ENCODE measurements at places on chromosomes 6 and 20. TPM values are rescaled to one million over a fixed set of nuclear protein-coding genes. Genes with fewer than 3 reads are reported as not detected.

The DLK2 gene
- total RNA-seq = 1.0 TPM

The RIPPLY2 gene
- not detected for total RNA-seq

The CPNE5 gene
- total RNA-seq = 0.42 TPM

The PHACTR1 gene
- total RNA-seq = 0.92 TPM

DNA sequence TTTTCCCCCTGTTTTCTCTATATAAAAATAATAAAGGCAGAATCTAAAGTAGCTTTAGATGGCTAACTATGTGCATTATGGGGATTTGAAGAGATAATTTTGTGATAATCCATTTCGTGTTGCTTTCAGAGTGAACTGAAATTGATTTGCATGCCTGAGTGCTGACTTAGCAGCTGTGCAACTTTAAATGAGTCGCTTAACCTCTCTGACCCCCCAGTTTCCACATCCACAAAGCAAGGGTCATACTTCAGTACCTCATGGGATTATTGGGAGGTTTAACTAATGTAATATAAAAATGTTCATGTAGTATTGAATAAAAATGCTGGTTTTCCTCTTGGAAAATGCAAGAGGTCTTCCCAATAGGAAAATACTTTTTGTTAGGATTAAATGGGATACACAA, 63.8 kb upstream of the FABP7 start:
- no peak for DNase-seq

DNA sequence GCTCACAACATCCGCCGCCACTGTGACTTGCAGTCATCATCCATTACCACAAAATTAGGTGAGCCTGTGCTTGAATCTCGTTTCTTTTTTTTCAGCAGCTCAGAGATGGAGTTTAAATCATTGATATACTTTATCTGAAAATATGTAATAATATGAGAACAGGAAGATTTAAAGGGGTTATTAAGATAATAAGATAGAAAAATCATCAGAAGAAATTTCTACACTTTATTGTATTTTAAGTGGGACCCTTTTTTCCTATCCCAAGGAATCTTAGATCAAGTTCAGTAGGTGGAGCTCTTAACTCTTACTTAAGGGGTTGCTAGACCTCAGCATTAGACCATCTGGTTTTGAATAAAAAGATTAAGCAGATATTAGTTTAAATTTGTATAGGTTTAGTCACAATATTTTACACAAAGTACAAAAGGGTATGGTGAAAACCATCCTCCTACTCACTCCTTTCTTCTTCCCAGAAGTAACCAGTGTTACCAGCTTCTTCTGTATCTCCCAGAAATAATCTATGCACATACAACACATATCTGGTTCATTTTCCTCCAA, 9.4 kb upstream of the NCOA7 start:
- no peak for DNase-seq

- DNase-seq = no peak
Observed at GRCh38 chr20:23823111-23823510, 3.4 kb downstream of the CST2 start.

DNA sequence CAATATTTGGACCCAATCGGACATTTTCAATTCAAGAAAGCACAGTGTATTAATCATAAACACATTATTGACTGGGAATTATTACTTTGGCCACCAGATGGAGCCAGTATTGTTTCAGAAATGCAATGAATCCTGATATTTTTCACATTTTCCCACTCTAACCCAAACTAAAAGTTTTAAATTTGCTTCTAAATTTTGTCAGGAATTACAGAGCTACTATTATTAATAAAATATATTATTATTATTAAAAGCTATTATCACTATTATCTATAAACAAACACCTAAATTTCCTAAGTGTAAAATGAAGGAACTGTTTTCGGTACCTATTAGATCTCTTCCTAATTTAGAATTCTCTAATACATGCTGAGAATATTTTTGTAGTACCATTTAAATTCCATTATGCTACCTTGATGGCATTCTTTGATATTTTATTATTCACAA, 245.3 kb downstream of the OGFRL1 start:
- DNase-seq = no peak

- no peak for DNase-seq
Observed at GRCh38 chr20:43915211-43916072, 790 bp downstream of the TOX2 start.

DNA sequence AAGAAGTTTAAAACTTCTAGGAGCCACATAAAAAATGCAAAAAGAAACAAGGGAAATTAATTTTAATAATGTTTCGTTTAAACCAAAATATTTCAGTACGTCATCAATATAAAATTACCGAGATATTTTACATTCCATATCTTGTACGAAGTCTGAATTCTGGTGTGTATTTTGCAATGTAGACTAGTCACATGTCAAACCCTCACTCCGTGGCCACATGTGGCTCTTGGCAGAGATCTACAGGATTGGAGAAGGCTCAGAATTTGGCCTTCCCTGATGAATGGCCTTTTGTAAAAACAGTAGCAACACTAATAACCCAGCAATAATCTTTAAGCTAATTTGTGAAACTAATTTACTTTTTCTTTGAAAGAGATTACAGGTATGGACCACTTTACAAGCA, 217.1 kb downstream of the PRL start:
- no peak for DNase-seq

- DNase-seq = no peak
Observed at GRCh38 chr6:110981202-110981600, 637 bp upstream of the RPF2 start.

GRCh38 chr20:1788044-1788443, 107.2 kb upstream of the SIRPA start:
- no peak for DNase-seq

DNA sequence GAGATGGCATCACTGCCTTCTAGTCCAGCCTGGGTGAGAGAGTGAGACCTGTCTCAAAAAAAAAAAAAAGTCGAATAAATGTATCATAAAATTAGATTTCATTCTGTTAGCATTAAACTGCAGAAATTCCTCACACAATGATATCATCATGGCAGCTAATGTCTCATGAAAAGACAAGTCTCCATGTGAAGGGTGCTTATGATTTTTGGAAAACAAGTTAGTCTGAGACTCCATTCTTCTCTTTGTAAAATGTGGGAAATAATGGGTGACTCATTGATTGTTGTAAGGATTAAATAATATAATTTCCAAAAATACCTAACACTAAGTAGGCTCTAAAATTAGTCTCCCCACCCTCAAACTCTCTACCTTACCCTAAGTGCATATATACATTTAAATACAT, 49.6 kb upstream of the CDYL start:
- DNase-seq = no peak

- no peak for DNase-seq
Observed at GRCh38 chr20:21208999-21209398, 83.1 kb downstream of the KIZ start.

GRCh38 chr20:8803941-8804340, 264.9 kb upstream of the PLCB4 start:
- DNase-seq = no peak

- no peak for DNase-seq
Observed at GRCh38 chr6:12356983-12357972, 67.1 kb downstream of the EDN1 start.

- no peak for DNase-seq
Observed at GRCh38 chr6:67736161-67736560, 898.9 kb upstream of the ADGRB3 start.

DNA sequence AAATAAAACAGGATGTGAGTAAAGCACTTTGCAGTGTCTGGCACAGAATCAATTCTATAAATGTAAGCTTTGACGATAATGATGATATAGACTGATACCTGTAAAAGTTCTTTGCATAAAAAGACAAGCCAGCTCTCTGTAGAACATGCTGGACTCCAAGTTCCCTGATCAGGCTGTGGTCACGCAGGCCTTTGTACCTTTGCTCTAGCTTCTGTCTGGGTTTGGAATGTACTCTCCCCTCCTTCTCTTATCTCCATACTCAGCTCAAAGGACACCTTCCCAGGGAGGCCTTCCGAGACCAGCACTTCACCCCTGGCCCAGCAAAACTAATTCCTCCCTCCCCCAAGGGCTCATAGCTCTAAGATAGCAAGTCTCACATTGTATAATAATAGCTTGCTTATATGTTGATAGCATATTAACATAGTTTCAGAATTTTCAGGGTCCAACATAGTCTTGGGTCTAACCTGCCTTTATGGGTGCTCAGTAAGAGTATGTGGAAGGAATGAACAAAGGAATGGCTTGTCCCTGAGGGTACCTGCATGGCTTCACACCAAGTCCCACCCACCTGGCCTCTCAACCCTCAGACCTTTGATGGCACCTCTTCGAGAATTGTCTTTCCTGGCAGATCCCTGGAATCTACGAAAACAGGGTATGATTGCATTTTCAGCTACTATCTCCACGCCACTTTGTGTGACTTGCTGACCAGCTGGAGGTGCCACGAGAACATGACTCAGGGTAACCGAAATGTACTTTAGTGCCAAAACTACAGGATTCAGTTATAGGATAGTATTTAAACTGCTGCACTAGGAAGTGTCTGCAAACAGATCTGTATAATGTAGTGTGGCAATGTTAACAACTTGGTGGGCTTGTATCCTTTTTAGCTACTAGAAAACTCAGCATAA, 41.7 kb upstream of the PIM1 start:
- no peak for DNase-seq

GRCh38 chr6:15524861-15525401, 137.9 kb downstream of the DTNBP1 start:
- peak; percentile 17 for DNase-seq

DNA sequence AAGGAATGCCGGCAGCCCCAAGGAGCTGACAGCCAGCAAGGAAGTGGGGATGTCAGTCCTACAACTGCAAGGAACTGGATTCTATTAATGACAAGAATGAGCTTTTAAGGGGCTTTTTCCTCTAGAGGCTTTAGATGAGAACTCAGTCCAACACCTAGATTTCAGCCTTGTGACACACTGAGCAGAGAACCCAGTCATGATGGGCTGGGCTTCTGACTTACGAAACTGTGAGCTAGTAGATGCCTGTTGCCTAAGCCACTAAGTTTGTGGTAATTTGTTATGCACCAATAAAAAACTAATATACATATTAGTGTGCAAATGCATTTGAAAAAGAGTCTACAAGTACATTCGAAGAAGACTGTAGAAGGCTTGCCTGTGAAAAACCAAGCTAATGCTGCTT, 263.3 kb downstream of the SOX4 start:
- DNase-seq = no peak

DNA sequence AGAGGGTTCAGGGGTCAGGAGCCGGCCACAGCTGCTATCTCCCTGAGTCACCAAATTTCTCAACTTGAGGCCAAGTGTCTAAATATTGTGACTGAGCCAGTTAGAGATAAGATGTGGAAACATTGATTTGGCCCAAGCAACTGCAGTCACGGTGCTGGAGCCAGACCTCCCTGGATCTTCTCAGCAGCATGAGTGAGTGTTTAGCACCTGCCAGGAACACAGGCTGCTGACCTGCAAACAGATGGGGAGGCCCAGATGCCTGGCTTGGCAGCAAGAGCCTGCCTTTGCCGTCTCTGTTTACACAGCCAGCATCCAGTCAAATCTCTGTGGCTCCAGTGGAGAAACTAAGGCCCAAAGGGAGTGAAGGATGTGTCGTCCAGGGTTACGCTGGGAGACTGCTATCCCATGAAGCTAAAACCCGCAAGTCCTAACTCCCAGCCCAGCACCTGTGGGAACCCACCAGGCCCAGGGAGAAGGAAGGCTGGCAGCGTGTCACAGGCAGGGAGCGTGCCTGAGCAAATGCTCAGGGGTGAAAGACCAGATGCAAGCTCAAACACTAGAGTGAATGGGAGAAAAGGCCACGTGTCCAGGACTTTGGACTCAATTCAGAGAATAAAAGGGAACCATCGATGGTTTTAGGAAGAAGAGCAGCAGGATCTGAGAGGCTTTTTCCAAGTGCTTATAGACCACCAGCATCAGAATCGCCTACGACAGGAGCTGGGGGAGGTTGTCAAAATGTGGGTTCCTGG, 15.9 kb upstream of the PTGIS start:
- peak; percentile 51 for DNase-seq

DNA sequence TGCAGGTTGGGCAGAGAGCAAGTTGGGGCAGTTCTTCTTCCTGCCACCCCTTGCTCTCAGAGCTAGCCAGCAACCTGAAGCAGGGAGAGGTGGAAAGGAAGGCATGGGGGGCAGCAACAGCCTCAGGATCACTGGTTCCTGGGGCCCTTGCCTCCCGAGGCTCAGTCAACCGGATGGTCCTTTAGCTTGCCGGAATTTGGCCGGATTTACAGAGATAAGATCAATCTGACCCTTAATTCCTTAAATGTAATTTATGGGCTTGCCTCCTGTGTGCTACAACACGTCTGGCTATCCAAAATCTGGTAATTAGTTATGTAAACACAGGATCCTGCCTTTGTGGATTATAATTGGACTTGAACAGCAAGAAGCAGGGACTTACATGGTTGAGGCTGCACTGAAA, 19.5 kb upstream of the TCP11 start:
- DNase-seq = no peak

DNA sequence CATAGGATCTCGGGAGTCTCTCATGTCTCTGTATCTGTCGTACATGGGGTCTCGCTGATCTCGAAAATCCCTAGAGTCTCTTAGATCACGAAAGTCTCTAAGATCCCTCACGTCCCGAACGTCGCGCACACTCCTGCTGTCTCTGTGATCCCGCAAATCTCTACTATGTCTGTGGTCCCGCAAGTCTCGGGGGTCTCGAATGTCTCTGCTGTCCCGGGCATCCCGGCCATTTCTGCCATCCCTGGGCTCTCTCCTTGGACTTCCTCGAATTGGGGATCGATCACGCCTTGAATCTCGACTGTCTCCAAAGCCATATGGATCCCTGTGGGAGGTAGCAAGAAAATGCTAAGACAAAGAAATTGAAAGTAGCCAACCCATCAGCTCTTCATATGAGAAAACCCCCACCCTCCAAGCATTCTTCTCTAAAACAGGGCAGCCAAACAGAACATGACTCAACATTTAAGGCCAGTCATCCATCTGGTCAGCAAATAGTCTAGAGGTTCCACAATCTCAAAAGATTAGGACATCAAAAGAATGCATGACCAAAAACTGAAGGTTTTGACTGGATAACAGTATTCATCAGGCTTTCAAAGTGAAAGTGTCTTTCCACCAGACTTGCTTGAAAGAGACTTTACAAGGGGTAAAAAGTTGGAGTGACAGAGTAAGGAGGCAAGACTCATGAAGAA, 19.4 kb downstream of the NCOA5 start:
- DNase-seq = no peak

DNA sequence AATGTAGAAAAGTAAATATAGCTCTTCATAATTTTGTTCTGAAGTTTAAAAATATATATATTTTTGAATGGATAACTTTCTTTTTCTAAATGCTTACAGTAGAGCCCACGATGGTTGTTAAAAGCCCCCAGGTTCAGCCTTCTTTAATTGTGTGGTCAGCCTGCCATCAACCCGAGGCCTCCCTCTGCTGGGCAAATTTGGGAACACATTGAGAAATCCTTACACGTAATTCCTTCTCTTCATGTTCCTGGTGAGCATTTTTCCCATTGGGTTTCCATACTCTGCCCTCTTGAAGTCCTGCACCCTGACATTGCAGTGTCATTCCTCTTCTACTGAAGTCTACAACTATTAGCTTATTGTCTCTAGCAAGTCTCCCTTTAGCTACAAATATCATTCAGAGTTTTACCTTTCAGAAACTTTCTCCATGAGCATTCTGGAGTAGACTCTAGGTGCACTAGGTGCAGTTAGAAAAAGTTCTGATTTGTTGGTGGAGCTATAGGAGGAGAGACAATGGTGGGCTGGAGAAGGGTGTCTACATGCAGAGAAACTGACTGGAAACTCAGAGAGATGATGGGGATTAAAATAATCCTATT, 40.6 kb downstream of the TRIM38 start:
- peak; percentile 65 for DNase-seq
